ENCODE measurements at places on chromosomes 11 and 22.

DNA sequence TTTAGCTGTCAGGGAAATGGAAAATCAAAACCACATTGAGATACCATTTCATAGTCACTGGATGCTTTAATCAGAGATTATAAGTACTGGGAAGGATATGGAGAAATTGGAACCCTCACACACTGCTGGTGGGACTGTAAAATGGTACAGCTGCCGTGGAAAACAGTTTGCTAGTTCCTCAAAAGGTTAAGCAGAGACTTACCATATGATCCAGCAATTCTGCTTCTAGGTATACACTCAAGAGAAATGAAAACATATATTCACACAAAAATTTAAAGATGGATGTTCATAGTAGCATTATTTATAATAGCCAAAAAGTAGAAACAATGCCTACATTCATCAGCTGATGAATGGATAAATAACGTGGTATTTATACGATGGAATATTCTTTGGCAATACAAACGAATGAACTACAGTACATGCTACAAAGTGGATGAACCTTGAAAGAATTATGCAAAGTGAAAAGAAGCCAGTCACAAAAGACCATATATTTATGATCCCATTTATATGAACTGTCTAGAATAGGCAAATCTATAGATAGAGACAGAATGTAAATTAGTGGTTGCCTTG, 23.0 kb downstream of the RNF121 start:
- DNase-seq: no peak

GRCh38 chr11:82714346-82715174, 19.1 kb downstream of the FAM181B start:
- no peak for DNase-seq

DNA sequence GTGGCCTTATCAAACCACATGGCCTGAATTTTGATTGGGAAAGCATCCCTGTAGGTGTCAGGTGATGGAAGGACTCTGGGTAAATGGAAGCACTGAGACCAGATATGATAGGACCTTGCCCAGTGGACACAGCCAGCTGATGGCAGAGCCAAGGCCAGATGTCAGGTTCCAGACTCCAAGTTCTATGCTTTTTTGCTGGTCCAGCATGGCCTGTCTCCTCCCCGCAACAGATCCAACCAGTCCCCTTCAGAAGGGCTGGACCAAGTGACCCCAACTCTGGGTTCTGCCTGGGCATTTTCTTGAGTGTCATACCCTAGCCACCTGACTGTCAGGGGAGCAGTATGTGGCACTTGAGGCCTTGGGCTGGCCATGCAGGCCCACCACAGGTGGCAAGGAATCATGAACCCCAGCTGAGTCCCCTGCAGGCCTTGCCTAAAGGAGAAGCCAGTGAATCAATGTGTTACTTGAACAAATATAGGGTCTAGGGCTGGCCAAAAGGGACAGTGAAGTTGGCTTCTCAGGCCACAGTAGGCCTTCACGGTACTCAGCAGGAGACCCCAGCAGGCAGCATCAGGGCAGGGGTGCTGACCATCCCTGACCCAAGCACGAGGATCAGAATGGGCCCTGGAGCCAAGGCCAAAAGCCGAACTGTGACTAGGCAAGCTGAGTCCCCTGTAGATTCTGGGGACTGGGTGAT, 27.1 kb downstream of the KCNQ1OT1 start:
- DNase-seq: no peak

DNA sequence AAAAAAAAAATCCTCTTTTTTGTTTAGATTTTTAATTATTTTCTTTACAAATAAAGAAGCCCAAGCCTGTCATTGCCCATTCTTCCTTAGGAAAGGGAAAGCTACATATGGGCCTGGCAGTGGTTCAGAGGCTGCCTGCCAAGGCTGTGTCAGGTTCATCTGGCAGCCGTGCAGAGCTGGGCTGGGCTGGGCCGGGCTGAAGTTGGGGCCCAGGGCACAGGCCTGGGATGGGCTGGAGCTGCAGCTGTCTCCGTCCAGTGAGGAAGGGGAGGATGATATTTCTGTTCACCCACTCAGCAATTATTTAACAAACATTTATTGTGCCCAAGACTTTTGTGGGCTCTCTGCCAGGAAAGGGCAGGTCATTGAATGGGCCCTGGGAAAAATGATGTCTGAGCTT, 4.6 kb downstream of the PRR5L start:
- no peak for DNase-seq

GRCh38 chr22:44014241-44014640, 9.9 kb upstream of the PARVB start:
- no peak for DNase-seq

GRCh38 chr22:45861259-45861658, 115.7 kb downstream of the WNT7B start:
- no peak for DNase-seq

DNA sequence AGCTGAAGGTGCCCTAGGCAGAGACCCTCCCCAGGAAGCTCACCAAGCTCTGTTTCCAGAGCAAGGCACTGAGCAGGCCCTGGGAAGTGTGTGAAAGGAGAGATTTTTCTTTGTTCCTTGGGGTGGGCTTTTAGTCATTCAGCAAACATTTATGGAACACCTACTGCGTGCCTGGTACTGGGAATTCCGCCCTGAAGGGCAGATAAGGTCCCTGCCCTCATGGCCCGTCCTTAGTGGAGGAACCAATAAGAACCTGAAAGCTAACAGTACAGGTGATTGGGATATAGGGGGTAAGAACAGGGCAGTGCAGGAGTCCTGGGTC, 3.9 kb downstream of the TMEM134 start:
- no peak for DNase-seq

- no peak for DNase-seq
These were observed 8.0 kb downstream of the MYH9 start for GRCh38 chr22:36379593-36380361.

GRCh38 chr11:117830674-117831351, 6.3 kb upstream of the FXYD2 start:
- no peak for DNase-seq

DNA sequence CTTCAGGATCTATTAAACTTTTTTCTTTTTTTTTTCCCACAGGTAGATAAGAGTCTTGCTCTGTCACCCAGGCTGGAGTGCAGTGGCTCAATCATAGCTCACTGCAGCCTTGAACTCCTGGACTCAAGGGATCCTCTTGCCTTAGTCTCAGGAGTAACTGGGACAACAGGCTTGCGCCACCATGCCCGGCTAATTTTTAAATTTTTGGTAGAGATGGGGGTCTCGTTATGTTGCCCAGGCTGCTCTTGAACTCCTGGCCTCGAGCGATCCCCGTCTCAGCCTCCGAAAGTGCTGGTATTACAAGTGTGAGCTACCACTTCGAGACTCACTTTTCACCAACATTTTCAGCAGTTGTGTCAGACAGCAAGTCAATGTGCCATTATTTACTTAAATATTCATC, 962 bp downstream of the SIRT3 start:
- DNase-seq: no peak

- no peak for DNase-seq
These were observed 1.8 kb upstream of the SLC22A8 start for GRCh38 chr11:63017306-63017974.

GRCh38 chr22:19757140-19757984, 3.2 kb upstream of the TBX1 start:
- no peak for DNase-seq

- no peak for DNase-seq
These were observed 2.2 kb downstream of the TUT1 start for GRCh38 chr11:62588966-62589637.

GRCh38 chr22:43777286-43777685, 34.8 kb downstream of the EFCAB6 start:
- DNase-seq: no peak

- DNase-seq: no peak
These were observed 626.6 kb upstream of the KIRREL3 start for GRCh38 chr11:127627204-127627603.

GRCh38 chr11:5596607-5597201, at the start of gene TRIM6:
TSS of gene TRIM6 (plus strand) at chr11:5596637. CDS start at chr11:5596898, 261 bp downstream.
- no peak for DNase-seq

- no peak for DNase-seq
These were observed 345.8 kb downstream of the BRD1 start for GRCh38 chr22:49481659-49482399.

- DNase-seq: no peak
These were observed 304.2 kb downstream of the INSC start for GRCh38 chr11:15418921-15419320.

GRCh38 chr11:77636731-77637344, 756 bp downstream of the CLNS1A start:
- DNase-seq: no peak

GRCh38 chr11:117457031-117457785, 129.6 kb downstream of the CEP164 start:
- DNase-seq: peak; percentile 79

- DNase-seq: no peak
These were observed 36.7 kb downstream of the SMC1B start for GRCh38 chr22:45376703-45377102.

DNA sequence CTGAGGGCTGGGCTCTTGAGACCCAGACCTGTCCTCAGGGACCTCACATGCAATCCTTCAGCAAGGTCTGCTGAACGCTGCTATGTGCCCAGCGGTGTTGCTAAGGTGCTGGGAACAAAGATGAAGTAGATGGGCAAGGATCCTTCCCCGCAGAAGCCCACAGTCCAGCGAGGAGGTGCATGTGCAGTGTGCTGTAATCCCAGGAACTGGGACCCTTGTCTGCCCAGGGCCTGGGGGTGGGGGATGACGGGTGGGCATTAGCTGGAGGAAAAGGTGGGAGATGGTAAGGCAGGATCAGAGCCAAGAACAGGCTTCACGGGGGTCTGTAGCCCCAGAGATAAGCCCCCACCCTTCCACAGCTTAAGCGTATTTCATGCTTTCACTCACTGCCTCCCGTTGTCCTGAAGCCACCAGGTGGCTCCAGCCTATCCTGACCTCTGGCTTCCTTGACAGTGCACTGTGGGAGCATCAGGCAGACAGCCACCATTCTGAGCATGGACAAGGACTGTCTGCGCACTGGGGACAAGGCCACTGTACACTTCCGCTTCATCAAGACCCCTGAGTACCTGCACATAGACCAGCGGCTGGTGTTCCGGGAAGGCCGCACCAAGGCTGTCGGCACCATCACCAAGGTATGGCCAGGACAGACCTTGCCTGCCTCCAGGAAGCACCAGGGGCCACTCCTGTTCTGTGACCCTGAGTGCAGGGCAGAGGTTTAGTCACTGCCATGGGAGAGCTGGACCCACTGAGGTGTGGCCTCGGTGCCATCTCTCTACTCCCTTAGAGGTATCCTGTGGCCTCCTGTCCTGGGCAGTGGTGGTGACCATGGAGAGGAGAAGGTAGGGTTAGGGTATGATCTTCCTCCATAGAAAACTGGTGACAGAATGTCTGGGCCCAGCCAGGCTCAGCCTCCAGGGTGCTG, 22.0 kb downstream of the GTPBP1 start:
- DNase-seq: no peak

- no peak for DNase-seq
These were observed 56.0 kb downstream of the CTTN start for GRCh38 chr11:70454197-70454767.

- DNase-seq: no peak
These were observed 9.3 kb downstream of the KLHL35 start for GRCh38 chr11:75423721-75424120.

DNA sequence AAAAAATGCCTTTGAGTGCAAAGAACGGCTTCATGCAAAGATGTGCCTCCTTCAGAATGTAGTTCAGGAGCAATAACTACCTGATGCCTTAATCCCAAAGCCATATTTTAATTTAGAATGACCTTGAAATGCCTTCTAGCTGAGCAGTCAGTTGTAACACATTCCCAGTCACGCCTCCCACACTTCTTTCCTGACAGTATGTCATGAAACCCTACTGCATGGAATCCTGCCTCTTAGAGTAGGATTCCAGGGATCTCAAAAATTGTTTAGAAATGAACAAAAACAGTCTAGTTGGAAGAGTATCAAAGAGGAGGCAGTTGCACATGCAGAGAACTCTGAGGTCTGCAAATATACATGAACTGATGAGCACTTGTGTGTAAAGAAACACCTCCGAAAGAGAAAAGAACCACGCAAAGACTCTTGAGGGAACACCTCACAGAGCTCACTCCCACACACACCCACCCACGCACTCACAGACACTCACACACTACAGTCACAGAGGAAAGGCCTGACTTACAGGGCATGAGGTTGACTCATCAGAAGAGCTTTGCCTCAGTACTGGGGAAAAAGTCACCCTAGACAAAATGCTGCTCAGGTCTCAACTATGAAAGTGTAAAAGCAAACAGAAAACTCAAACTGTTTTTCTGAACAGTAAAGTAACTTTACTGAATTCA, 77.4 kb downstream of the GGTLC2 start:
- DNase-seq: no peak

- no peak for DNase-seq
These were observed 642 bp downstream of the NAA40 start for GRCh38 chr11:63939397-63939891.

DNA sequence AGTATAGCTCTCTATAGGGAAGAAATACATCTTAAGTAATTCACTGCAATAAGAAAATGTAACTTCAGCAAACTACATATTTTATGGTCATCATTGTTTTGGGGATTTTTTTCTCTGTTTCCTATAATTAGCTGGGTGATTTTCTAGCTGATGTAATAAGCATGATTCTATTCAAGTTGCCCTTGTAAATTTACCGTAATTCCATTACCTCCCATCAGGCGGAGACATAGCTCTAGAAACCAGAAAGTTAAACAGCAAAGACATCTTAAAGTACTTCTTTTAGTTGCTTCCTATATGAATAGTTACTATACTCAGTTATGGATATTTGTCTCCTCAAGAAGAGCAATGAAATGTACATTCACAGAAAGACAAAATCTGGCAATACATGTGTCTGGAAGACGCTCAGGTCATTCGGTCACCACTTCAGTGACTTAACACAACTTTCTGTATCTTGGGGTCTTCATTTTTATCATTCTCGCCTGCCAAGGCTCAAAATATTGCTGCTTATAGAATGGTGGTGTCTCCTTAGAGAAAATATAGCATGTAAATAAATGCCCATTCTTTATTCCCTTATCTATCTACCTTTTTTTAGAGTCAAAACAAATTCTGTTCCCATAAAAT, 239.9 kb upstream of the ZC3H12C start:
- peak; percentile 8 for DNase-seq

DNA sequence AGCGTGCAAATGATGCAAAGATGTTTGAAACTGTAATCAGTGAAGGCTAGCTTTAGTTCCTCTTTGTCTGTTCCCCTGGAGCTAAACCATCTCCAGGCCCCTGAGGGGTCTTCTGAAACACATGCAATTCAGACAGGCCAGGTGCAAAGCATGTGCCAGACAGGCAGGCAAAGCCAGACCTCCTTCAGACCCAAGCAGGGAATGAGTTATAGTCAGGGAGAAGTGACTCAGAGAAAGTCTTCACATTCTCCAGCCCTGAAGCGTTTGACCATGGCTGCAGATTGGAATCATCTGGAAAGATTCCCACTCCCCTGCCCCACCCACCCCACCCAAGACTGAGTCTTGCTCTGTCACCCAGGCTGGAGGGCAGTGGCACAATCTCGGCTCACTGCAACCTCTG, 187.0 kb upstream of the ISX start:
- DNase-seq: no peak

- no peak for DNase-seq
These were observed 23.7 kb downstream of the YPEL1 start for GRCh38 chr22:21711851-21712250.

GRCh38 chr22:20571078-20571503, 63.7 kb downstream of the MED15 start:
- DNase-seq: no peak

Data from NCI-H774 (cell line).